ENCODE measurements at places on chromosomes 2 and 18.

DNA sequence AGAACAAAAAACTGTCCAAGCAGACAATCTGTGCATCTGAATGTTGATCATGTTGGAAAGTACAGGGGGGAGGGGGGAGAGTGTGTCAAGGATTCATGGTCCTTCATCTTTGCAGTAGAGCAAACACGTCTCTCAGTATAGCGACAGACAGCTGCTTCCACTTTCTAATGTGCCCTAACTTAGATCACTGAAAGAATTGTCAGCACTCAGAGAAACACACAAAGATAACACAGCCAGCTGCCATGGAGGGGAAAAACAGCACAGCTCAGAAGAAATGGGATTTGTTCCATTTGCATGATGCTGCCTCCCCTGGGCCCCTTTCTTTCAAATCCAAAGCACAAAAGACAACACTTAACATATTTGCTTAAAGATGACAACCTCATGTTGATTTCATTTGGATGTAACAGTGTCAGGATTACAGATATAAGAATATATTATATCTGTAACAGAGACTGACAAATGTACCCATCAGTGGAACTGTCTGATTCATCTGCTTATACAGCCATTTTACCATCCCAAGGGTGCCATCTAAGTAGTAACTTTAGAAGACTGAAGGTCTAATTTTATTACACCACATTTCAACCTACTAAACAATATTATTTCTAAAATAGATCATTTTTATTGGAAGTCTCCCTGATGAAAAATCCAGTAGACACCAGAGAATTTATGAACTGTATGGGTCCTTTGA, 17.7 kb downstream of the FIGN start:
- peak; percentile 94 for DNase-seq

- DNase-seq = no peak
Measured at GRCh38 chr2:160467086-160467485, 26.5 kb downstream of the RBMS1 start.

- DNase-seq = peak; percentile 5
Measured at GRCh38 chr2:214674278-214674677, 135.2 kb downstream of the BARD1 start.

GRCh38 chr2:235508371-235509160, 14.7 kb downstream of the AGAP1 start:
- no peak for DNase-seq

- DNase-seq = peak; percentile 80
Measured at GRCh38 chr2:217789003-217789735, 213.6 kb downstream of the TNS1 start.

DNA sequence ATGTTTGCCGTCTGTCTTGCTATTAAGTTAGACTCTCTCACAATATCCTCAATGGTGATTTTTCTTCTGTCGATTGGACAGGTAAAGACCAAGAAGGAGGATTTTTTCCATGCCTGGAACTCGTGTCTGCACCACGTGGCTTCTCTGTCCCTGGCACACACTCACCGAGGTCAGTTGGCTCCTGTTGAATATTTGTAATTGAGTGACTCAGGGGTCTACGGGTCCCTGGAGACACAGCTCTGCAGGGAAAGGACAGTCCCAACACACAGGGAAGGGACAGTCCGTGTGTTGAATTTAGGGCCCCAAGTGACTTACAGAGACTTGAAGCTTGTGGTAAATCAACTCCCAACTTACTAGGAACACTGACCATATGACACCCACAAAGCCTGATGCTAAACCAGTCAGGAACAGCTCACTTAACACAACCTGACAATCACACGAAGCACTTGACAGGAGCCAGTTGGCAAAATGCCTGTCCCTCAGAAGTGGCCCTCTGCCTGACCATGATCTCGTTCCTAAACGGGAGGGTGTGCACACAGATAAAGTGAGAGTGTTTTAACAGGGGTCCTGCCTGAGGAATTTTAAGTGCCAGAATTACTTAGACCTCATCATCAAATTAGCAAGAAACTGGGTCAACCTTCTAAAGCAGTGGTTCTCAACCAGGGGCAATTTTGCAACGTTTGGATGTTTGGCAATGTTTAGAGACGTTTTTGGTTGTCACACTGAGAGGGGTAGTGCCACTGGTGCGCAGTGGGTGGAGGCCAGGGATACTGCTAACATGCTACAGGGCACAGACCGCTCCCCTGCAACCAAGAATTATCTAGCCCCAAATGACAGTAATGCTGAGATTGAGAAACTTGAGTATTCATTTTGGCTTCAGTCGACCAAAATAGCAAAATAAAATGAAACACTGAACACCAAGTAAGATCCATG, 88.9 kb upstream of the BCL2L11 start:
- DNase-seq = no peak

DNA sequence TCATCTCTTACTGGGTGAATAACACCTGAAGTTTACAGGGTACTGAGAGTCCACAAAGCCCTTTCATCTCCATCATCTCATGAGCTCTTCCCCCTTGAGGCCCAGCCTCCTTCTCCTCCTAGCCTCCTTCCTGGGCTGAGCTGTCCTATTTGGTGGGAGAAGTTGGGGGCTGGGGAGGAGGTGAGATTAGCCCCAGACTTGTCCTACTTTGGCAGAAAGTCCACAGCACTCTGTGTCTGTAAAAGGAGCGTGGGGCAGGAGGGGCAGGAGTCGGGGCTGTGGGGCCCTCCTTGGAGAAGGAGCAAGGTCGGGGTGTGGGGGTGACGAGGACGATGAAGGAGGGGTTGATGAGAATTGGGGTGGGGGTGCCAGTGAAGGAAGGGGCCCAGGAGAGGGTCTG, 10.0 kb upstream of the DES start:
- DNase-seq = no peak

DNA sequence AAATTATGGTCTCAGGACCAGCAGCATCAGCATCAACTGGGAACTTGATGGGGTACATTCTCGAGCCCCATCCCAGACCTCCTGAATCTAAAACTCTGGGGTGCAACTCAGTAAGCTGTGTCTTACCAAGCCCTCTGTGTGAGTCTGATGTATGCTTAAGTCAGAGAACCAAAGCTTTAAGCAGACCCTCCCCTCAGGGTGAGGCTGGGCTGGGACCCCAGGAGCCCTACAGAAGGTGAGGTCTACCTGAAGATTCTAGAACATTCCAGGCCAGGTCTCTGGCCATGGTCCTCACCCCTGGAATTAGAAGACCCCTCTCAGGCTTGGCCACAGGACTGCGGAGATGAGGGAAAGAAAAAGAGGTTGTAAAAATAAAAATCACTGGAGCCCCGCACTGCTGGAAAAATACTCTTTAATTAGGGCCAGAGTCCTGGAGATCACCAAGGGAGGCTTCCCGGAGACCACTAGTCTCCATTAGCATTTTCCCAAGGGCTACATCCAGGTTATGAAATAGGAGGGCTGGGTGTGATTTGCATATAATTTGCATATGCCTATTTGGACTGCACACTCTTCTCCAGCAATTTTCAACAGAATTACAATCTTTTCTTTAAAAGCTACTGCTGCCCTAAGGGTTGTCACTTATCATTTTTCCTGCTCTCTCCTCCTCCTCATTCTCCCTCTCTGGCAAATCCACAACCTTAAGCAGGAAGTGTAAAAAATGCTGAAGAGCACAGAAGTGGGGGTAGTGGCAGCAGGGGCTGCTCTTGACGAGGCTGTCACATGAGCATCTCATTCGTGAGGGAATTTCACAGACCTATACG, 100.2 kb downstream of the ZBTB7C start:
- no peak for DNase-seq

GRCh38 chr2:177763531-177764265, 308.9 kb downstream of the PDE11A start:
- peak; percentile 94 for DNase-seq

DNA sequence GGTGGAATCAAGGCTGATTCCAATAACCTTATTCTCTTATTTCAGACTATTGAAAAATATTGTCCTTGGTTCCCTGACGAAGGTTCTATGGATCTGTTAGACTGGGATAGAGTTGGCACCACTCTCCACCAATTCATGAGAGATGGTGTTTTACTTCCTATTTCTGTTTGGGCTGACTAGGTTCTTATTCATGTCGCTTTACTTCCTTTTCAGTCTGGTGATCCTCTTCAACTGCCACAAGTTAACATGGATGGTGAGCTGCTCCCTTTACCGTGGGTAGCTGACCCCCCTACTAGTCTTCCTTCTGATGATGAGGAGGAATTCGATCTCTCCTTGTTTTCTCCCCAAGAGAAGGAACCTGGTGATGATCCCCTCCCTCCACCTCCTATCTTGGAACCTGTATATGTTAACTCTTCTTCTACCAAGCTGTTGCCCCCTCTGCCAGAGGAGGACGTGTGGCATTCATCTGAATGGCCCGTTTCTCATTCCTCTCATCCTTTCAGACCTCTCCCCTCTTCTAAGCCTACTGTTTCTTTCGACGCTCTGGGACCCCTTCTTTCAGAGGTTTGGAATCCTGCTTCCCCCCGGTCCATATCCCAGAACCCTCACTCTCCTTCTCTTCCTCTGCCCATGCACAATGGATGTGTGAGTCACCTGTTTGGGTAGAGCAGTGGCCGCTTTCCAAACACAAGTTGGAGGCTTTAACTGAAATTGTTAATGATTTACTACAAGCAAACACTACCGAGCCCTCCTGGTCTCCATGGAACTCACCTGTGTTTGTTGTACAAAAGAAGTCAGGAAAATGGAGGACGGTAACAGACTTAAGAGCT, 13.5 kb upstream of the CNOT11 start:
- DNase-seq = no peak

- no peak for DNase-seq
Measured at GRCh38 chr2:191598296-191598695, 79.6 kb upstream of the NABP1 start.

DNA sequence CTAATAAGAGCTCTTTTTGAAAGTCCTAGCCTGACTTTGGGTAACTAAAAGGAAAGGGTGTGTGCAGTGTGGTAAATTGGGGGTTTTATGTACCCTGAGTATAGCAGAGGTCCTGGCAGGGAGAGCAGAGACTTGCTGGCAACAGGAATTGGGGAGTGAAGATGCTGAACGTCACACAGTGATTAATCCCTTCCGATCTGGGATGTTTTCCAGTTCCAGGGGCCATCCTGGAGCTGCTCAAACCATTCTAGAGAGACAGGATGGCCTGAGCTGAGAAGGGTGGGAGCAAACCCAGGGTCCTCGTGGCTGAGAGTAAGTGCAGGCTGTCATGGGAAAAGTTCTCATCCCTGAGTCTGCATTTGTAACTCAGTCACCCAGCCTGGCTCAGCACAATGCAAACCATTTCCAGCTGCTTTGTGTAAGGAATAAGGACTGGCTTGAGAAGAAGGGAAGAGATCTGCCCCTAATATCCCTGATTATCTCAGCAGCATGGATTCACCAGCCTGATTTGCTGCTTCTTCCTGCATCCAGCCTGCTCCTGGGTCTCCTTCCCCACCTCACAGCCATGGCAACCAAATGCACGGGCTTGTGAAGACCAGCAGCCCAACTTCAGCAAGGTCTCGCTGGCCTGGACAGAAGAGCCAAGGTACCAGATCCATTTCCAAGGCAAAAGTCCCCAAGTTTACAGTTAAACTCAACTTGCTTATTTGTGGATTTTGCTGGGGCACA, 47.1 kb upstream of the CELF4 start:
- DNase-seq = peak; percentile 71

DNA sequence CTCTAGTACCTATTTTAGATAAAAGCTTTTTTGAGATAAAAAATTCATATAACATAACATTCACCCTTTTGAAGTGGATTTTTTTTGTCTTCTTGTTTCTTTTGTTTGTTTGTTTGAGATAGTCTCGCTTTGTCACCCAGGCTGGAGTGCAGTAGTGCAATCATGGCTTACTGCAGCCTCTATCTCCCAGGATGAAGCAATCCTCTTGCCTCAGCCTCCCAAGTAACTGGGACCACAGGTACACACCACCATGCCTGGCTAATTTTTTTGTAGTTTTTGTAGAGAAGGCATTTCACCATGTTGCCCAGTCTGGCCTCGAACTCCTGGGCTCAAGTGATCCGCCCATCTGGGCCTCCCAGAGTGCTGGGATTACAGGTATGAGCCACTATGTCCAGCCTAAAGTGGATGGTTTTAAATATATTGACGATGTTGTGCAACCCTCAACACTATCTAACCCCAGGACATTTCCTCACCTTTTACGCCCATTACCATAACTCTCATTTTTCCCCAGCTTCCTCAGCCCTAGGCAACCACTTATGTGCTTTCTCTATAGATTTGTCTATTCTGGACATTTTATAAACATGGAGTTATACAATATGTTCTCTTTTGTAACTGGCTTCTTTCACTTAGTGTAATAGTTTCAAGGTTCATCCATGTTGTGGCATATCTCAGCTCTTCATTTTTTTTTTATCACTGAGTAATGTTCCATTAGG, 38.8 kb downstream of the CTIF start:
- DNase-seq = no peak

- no peak for DNase-seq
Measured at GRCh38 chr2:9232886-9233285, 26.3 kb downstream of the ASAP2 start.

DNA sequence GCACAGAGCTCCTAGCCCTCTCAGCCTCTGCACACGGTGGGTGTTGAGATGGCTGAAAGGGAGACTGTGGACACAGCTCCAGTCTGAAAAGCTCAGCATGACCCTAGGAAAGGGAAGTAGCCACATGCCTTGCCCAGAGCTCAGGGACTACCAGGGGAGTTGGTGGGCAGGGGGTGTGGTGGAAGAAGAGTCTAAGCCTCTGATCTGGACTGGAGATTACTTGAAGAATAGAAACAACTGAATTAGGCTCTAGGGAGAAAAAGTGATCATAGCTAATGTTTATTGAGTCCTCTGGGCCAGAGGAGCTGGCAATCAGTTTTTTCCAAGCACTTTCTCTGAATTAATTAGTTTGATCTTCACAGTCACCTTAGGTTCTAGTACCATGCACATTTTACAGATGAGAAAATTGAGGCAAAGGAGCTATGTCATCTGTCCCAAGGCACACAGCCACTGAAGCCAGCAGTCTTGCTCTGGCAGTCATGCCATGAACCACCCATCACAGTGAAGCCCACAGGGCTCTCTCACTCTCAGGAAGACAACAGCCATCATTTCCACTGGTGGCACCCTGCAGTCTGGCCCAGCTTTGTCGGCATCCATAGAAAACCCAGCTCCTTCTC, 10.3 kb downstream of the SDC1 start:
- no peak for DNase-seq

- DNase-seq = no peak
Measured at GRCh38 chr2:140154271-140154670, 1374.1 kb upstream of the NXPH2 start.

GRCh38 chr2:56613920-56614319, 430.1 kb downstream of the CCDC85A start:
- DNase-seq = no peak

GRCh38 chr2:230947908-230948365, 22.9 kb upstream of the GPR55 start:
- no peak for DNase-seq

DNA sequence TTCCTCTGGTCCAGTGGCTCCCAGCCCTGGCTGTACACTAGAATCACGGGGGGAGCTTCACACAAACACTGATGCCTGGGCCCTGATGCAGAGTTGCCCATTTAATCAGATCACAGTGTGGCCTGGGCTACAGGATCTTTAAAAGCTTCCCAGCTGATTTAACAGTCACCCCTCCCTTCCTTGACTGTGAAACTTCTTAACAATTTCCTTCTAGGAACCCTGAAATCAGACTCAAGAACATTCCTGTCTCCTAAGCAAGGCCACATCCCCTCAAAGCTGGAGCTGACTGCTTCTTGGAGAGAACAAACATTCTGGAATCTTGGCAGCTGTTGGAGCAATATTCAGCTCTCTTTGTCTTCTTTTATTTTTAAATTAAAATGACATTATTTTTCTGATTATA, 88.7 kb downstream of the ADD2 start:
- DNase-seq = no peak

GRCh38 chr2:236754271-236754944, 184.8 kb downstream of the ACKR3 start:
- DNase-seq = no peak

Data from NCI-H82 (cell line).